ENCODE measurements at places on chromosomes 4 and X.

DNA sequence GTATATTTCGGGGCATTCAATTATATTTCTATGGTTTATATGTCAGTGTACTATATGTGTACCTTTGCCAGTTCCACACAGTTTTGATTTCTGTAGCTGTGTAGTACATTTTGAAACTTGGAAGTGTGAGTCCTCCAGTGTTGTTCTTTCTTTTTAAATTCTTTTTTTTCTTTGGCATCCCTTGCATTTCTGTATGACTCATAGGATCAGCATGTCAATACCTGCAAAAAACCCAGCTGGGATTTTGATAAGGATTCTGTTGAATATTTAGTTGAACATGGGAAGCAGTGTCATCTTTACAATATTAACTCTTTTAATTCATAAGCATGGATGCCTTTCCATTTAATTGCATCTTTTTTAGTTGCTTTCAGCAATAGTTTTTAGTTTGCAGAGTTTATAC, 100.0 kb downstream of the SH3BGRL start:
- DNase-seq: no peak

DNA sequence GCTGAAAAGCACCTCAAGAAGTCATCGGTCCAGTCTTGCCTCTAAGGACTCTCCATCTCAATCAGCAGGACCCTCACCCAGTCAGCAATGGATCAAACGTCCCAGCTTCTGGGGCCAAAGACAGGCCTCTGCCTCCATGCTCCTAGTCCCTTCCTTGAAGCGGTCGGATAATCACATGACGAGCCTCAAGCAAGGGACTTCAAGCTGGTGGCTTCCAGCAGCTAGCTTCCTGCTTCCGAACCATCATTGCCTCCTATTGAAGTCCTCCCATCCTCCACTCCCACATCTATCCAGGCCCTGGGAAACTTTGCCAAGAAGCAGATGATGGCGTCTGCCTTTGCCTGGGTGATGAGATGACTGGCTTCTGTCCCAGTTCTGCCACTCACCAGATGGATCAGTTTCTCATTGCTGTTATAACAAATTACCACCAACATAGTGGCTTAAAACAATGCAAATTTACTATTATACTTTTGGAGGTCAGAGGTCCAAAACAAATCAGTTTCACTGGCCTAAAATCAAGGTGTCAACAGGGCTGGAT, 135.2 kb upstream of the MAMLD1 start:
- DNase-seq: no peak

DNA sequence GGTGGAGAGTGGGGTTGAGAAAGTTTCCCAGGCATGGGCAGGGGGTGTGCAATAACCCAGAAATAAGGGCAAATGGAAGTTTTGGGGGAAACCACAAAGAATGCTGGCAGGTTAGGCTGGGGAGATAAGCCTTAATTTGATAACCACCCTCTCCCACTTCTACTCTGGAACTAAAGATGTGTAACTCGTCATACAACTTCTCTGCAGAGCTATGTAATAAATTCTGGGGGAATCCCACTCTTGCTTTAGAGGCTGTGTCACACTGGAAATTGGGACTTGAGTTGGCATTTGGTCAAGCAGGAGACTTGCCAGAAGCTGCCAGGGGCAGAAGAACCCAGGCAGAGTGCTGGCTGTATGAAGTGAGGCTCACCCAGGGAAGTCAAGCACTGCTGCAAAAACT, 170.9 kb upstream of the CPEB2 start:
- DNase-seq: no peak

GRCh38 chrX:109886122-109886761, 116.7 kb upstream of the TMEM164 start:
- DNase-seq: no peak

GRCh38 chrX:10121787-10122186, 35.0 kb upstream of the CLCN4 start:
- no peak for DNase-seq

- no peak for DNase-seq
These were observed 23.0 kb downstream of the SH3D19 start for GRCh38 chr4:151302432-151302831.

DNA sequence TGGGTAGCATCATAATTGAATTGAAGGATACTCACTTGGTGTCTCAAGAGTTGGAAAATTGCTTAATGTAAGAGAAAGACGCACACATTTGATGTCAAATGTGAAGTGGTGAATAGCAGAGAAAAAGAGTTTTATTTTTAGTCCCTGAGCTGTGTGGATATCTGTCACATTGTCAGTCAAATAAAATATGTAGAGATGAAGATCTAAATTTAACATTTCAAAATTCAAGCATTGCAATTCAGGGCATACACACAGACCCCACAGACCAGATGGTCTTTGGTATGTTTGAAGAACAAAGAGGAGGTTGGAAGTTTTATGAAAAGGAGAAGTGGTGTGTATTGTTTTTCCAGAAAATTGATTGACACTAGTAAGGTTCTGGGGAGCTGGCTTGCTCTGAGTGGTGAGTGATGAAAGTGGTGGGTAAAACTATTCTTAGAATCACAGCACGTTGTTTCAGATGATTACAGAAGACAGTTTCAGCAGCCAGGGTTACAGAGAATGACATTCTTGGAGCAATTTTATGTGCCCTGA, 44.9 kb upstream of the BBS12 start:
- no peak for DNase-seq

DNA sequence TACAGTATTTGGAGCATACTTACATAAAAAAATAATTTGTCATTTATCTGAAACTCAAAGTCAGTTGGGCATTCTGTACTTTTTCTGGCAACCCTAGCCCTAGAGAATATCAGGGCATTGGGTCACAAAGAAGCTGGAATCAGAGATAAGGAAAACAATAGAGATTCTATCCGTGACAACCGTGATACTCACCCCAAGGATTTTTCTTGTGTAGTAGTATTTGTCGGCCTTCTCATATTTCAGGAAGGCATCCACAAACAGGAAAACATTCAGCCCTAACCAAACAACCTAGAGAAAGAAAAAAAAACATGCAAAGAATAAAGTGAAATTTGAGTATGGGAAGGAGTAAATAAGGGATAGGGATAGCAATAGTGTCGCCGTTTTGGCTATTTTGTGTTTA, 3.6 kb downstream of the NOX1 start:
- no peak for DNase-seq

GRCh38 chr4:149952716-149953115, 125.5 kb upstream of the DCLK2 start:
- DNase-seq: no peak

DNA sequence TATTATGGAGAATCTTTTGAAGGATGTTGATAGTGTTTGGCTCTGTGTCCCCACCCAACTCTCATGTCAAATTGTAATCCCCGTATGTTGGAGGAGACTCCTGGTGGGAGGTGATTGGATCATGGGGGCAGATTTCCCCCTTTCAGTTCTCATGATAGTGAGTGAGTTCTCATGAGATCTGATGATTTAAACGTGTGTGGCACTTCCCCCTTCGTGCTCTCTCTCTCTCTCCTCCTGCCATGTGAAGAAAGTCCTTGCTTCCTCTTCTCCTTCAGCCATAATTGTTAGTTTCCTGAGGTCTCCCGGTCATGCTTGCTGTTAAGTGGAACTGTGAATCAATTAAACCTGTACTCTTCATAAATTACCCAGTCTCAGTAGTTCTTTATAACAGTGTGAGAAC, 166.1 kb upstream of the NUDT6 start:
- no peak for DNase-seq
